Caki2 (cell line): ENCODE measurements at places on chromosomes 11 and 22.
A peak's percentile ranks its signal among the peaks of the same experiment; 100 is the strongest.

DNA sequence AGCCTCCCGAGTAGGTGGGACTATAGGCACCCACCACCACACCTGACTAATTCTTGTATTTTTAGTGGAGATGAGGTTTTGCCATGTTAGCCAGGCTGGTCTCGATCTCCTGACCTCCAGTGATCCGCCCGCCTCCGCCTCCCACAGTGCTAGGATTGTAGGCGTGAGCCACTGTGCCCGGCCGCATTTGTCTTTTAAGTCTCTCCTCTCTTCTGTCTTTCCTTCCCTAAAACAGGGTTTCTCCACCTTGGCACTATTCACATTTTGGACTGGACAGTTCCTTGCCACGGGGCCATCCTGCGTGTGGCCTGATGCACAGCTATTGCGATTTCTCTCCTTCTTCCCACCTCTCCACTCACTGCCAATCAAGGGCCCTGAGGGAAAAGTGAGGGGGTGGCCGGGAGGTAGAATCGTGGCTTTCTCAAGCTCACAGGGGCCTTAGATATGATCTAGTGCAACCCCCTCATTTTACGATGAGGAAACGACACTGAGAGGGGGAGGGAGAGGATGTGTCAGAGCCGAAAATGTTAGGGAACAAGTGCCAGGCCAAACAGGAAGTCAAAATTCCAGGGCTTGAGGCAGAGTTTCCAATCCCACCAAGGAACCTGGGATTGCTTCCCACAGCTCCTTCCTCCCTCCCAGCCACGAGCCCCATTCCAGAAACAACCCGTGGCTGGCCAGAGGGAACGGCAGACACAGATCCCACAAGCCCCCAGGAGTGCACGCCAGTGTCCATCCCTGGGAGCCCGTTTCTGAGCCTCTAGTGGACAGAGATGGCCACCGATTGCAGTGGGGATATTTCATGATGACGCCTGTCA lies 21.2 kb downstream of the SCGB1A1 start:
- no peak for DNase-seq

GRCh38 chr11:33582636-33583325 lies 117.8 kb downstream of the C11orf91 start:
- no peak for DNase-seq

DNA sequence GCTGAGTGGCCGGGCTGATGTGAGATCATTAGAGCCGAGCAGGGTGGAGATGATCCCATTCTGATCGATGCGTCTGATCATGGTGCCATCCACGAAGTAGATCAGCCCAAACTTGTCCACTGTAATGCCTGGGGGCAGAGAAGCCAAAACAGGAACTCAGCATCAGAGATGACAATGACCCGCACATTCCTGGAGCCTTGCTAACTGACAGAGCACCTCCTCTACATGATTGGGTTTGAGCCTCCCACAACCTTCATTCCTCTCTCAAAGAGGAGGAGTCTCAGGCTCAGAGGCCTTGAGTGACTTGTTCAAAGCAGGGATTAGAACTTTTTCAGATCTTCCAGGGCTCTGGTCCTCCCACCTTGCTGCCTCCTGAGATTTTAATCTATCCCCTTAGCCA lies 133.7 kb upstream of the NARS2 start:
- no peak for DNase-seq

DNA sequence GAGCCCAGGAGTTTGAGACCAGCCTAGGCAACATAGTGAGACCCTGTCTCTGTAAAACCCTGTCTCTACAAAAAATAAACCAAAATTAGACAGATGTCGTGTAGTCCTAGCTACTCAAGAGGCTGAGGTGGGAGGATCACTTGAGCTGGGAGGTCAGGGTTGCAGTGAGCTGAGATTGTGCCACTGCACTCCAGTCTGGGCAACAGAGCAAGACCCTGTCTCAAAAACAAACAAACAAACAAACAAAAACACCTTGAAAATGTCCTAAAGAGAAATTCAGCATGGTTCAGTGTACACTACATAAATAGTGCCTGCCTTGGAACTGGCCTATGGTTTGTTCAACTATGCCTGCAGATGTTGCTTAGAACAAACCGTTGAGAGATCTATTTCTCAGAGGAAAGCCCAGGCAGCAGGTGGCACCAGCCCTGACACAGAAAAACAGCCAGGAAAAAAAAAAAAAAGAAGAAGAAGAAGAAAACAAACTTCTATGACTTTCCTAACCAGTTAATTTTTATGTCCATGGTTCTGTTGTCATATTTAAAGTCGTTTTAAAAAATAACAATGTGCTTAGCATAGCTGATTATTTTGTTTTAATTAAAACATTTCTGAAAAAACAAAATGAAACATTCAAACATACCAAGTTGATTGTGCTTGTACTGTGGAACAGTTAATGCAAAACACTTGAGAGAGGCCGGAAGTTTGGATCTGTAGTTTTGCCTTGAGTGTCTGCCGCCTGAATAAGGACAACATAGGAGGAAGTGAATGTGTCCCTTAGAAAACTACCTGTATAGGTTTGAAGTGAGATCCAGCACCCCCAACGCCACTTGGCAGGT lies 5.4 kb downstream of the KREMEN1 start:
- no peak for DNase-seq

GRCh38 chr22:30210235-30210909 lies 36.2 kb downstream of the LIF start:
- DNase-seq: peak; percentile 95

GRCh38 chr11:32921204-32921603 lies 28.6 kb downstream of the QSER1 start:
- DNase-seq: no peak

DNA sequence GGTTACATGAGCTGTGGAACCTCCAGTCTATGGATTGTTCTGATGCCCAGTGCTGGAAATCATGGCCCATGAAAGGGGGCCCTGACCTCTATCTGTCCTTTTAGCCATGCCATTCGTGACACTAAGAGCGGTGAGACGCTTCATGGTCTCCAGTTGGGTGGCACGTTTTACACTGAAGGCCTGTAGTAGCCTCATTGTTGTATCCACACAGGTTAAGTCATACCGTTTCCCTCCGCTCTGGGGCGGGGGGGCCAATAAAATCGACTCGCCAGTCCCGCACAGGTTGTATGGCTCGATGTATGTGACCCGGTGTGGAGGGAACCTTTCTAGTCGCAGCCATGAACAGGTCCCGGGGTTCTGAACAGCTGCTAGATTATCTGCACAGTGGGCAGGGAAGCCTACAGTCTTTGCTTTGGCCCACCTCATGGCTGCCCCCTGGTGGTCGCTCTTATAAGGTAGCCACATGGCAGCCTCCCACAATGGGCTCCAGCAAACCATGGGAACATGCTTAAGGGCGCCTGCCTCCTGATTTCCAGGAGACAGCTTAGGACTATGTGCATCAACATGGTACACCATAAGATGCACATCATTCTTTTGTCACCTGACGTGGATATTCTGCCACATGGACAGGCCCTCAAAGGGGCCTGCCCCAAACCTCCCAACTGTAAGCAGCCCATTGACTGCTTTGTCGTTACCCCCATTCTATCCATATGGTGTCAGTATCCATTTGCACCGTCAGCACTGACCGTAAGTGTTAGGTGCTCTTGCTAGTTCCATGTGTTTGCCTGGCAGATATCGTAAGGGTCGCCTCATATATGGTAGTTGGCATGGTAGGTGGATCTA lies 19.7 kb upstream of the APOL3 start:
- peak; percentile 19 for DNase-seq

- DNase-seq: no peak
Observed at GRCh38 chr11:76656050-76656531, 14.5 kb downstream of the LRRC32 start.

- DNase-seq: peak; percentile 65
Observed at GRCh38 chr11:111944651-111945051, 7.5 kb downstream of the DIXDC1 start.

- DNase-seq: no peak
Observed at GRCh38 chr11:95294701-95295100, 63.7 kb upstream of the SESN3 start.

DNA sequence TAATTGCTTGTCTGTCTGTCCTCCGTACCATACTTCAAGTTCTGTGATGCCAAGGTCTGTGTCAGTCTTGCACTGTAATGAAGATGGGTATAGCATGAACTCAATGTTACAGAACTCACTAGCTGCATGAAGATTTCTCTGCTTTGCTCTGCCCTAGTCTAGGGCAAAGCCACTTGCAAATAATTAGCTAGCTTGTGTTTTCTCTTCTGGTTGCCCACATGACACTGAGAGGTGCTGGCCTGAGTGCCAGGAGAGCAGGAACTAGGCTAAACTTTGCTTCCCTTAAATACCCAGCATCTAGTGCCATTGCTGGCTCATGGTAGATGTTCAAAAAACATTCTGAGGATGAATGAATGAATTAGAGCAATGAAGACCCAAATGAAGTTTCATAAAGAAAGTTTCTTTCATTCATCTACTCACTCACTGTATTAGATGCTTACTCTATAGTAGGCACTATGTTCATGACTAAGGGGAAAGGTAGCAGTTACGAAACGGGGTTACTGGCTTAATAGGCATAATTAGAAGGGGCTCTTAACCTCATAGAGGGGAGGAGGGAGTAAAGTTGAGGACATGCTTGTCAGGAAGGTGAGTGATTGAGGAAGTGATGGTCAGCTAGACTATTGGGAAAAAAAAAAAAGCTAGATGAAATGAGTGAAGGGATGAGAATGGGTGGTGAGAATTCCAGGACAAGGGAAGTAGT lies 4.4 kb upstream of the ENDOD1 start:
- DNase-seq: peak; percentile 52

DNA sequence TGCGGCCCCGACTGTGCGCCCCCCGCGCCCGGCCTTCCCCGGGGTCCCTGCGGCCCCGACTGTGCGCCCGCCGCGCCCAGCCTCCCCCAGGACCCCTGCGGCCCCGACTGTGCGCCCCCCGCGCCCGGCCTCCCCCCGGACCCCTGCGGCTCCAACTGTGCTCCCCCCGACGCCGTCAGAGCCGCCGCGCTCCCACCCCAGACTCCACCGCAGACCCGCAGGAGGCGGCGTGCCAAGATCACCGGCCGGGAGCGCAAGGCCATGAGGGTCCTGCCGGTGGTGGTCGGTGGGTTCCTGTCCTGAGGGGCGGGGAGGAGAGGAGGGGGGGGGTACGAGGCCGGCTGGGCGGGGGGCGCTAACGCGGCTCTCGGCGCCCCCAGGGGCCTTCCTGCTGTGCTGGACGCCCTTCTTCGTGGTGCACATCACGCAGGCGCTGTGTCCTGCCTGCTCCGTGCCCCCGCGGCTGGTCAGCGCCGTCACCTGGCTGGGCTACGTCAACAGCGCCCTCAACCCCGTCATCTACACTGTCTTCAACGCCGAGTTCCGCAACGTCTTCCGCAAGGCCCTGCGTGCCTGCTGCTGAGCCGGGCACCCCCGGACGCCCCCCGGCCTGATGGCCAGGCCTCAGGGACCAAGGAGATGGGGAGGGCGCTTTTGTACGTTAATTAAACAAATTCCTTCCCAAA lies 3.1 kb downstream of the DRD4 start:
- no peak for DNase-seq

- DNase-seq: no peak
Observed at GRCh38 chr11:93747122-93747521, 5.7 kb downstream of the C11orf54 start.

- no peak for DNase-seq
Observed at GRCh38 chr11:2382129-2382517, 5.0 kb downstream of the CD81 start.

DNA sequence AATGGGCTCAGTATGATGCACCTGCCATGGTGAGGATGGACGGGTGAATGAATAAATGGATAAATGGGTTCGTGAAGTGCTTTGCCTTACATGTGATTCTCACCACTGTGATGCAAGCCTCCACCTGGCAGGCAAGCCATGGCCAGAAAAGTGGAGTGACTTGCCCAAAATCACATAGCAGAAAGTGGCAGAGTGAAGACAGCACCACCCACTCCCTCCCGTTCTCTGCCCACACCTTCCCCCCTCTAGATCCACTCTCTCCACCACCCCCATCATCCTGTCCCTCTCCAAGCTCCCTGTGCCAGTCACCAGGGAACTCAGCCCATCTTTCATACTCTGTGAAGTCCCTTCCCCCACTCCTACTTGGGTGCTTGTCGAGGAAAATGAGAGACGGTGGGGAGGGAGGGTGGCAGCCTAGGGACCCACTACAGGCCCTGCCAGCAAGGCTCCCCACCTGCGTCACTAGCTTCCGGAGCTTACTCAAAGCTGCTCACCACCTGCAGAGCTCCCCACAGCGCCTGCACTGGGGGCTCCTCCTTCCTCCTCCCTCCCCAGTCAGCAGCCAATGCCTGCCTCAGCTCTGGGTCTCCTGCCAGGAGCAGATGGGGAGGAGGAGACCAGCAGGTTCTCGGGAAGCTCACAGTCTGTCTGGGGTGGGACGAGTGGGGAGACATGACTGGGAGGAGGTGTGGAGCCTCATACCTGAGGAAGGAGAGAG lies 82.3 kb downstream of the PDE2A start:
- DNase-seq: no peak

DNA sequence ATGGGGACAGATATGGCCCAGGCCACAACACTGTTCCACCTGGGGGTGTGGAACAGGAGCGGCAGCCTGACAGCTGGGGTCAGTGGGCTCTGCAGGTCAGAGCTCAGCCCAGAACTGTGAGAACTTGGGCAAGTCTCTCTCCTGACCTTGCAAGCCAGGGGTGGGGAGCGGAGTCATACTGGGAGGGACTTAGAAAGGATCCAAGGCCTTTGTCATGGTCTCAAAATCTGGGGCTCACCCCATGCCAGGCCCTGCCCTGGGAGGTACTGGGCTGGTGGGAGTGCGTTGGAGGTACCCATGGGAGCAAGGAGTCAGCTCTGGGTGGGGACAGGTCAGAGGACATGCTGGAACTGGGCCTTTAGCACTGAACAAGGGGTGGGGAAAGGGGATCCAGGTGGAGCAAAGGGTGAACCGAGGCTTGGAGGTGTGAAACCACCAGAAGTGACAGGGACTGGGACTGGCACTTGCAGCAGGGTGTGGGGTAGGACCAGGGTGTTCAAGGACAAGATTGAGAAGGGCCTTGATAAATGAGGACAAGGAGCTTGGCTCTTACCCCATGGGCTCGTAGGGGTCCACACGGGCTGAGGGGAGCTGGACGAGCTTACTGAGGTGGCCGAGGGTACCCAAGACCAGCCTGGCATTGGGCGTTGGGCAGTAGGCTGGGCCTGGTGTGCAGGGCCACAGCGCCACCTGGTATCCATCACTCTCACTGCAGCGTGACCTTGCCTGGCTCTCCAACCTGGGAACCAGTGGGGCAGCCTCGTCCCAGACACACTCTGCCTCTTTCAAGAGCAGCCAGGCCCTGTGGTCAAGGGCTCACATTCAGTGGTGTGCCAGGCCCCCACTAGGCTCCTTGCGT lies 7.4 kb upstream of the PMM1 start:
- DNase-seq: peak; percentile 51

GRCh38 chr22:40525250-40525884 lies 111.2 kb downstream of the MRTFA start:
- no peak for DNase-seq

- DNase-seq: no peak
Observed at GRCh38 chr22:17665854-17666253, 27.3 kb downstream of the BCL2L13 start.
